ENCODE measurements at places on chromosomes 11 and 22. TPM values are rescaled to one million over a fixed set of nuclear protein-coding genes. Genes with fewer than 3 reads are reported as not detected.

DNA sequence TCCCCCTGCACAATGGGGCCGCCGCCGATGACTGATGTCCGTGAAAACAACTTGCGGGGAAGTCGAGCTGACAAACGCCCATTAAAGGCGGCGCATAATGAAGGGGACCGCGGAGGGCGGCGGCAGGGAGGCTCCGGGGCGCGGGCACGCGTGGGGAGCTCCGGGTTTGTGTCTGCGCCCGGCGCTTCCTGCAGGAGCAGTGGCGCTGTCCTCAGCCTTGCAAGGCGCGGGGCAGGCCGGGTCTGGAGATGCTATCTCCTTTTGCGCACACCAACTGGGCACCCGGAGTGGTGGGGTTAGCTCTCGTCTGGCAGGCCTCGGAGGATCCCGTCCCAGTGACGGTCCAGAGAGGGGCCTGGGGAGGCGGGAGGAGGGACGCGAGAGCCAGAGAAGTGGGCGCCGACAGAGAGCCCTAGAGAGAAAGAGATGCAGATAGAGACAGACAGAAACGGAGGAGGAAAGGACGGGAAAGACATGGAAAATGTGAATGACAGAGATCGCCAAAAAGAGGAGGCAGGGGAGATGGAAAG lies 390 bp upstream of the FGF3 start:
- DNase-seq: no peak

GRCh38 chr11:11070976-11071375 lies 213.1 kb upstream of the ZBED5 start:
- DNase-seq: no peak

- no peak for DNase-seq
These were observed 3.9 kb downstream of the RHOG start for GRCh38 chr11:3836903-3837302.

GRCh38 chr11:35619855-35620640 lies 1.8 kb downstream of the FJX1 start:
- DNase-seq: peak; percentile 69

DNA sequence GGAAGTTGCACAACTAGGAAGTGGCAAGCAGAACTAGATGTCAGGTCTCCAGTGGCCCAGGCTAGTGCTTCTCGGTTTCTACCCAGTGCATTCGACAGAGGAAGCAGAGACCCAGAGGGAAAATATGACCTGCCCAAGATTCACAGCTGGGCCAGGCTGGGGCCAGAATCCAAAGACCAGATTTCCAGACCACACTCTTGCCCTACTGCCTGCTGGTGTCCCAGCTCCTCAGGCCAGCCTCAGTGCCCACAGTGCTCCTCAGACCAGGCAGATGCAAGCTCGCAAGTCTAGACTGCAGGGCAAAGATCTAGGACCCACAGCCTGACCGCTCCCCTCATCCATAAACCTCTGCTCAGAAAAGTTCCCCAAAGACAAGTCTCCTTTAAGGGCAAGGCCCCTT lies 262.6 kb downstream of the BUD13 start:
- no peak for DNase-seq

Gene GPHA2
- not detected for total RNA-seq
